ENCODE measurements at places on chromosomes 7 and 10.

- DNase-seq = no peak
These were observed 14.3 kb downstream of the PRF1 start for GRCh38 chr10:70588255-70588654.

DNA sequence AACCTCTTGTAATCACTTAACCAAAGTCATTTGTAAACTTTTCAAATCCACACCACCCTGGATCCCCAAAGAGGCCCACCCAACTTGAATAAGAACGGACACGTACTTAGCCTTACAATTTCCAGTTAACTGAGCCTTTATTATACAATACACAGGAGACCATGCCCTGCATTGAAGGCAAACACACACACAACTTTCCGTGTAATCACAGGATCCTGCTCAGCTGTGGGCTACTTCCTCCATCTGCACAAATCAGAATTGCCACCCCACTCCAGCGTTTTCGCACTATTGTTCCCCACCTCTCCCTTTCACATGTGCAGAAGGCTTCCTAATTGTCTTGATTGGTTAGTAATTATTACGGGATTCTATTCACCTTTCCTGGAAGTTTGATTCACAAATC is 12.1 kb upstream of the PODXL start:
- DNase-seq = no peak

DNA sequence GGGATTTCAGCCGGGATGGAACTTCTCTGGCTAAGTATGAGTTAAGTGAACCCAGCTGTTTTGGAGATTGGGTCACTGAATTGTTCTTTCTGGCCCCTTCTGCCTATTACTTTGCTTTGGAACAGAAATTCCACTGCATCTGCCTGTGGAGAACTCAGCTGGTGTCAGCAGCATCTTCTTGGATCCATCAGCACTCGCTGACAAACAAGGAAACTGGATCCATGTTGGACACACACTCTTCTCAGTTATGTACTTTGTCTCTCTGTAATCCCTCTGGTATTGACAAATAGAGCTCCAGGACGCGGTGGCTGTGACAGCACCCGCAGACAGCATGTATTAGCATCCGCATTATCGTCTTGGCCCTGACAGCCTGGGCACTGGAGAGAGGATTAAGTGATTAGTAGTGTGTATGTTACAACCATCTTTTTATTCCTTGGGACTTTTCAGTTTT is 73.0 kb upstream of the BMPER start:
- DNase-seq = peak; percentile 21

GRCh38 chr10:104143829-104144228 is 21.9 kb downstream of the SFR1 start:
- no peak for DNase-seq

DNA sequence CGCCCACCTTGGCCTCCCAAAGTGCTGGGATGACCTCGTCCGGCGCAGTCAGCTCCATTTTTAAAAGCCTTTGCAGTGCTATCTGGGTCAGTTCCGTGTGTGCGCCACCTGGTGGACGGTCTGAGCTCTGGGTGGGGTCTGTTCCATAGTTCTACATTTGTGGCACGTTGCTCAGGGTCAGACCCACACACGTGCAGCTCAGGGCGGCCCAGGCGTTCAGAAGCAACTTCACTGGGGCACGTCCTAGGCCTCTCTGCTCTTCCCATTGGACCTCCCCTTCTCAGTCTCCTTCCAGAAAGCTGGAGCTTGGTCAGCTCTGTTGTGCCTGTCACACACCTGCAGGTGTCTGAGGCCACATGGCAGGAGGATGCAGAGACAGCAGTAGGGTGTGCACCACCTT is 137.9 kb downstream of the DNAJB6 start:
- DNase-seq = no peak

DNA sequence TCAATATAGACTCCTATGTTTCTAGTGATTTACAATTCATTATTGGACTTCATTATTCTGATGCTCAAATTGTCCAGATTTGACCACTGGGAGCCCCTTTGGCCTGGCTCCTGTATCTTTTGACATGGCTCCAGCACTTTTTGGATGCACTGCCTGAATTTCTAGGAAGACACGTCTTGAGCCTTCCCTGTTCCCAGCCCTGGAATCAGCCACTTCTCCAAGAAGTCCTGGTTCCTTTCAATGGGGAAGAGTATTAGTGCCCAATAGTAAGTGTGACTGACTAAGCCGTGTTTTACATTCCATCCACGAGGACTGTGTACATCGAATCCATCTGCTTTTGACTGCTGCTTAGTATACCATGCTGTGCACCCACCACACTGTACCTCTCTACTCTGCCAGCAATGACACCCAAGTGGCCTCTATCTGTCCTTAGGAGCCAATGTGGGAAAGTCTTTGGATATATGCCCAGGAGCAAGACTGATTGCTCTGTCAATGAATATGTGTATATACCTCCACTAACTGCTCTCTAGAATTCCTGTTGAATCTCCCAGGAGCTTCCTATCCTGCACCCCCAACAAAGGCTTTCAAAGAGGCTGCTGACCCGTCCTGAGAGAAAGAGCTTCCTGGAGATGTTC is 23.2 kb upstream of the NPFFR1 start:
- no peak for DNase-seq

GRCh38 chr7:5232874-5233273 is 42.8 kb downstream of the WIPI2 start:
- DNase-seq = no peak

DNA sequence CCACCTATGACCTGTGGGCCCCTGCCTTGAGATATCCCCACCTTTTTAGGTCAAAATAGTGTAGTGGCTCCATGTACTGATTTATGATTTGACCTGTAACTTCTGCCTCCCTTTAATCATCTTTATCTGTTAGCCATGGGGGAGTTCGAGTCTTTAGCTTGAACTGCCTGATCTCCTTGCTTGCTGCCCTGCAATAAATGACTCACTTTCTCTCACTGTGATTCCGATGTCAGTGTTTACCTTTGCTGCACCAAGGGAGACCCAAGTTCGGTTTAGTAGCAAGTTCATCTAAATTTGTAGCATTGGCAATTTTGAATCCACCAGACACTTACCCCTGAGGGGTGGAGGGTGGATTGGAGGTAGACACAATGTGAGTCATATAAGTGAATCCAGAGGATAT is 814.6 kb upstream of the AUTS2 start:
- peak; percentile 60 for DNase-seq

DNA sequence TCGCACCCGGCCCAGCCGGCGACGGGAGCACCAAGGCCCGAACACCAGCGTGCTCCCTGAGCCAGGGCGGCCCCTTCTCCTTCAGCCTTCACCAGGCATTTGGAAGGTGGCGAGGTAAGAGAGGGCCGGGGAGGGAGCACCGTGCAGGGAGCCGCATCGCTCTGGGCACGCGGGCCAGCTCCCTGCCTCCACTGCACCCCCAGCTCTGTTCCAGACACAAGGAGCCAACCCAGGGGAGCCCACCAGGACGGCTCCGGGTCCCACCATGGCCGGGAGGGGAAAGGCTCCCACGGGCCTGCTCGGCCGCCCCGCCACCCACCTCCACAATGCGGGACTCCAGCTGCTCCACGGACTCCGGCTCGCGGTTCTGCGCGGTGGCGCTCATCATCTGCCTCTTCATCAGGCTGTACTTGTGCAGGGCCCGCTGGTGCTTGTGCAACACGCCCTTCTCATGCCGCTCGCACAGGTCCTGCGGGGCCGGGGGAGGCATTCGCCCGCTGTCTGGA is 15.1 kb downstream of the NUDT1 start:
- no peak for DNase-seq
